CD4-positive, alpha-beta T cell treated with Interleukin-15 for 4 hours (primary cell): ENCODE measurements at places on chromosomes 3 and 15.
A peak's percentile ranks its signal among the peaks of the same experiment; 100 is the strongest.

DNA sequence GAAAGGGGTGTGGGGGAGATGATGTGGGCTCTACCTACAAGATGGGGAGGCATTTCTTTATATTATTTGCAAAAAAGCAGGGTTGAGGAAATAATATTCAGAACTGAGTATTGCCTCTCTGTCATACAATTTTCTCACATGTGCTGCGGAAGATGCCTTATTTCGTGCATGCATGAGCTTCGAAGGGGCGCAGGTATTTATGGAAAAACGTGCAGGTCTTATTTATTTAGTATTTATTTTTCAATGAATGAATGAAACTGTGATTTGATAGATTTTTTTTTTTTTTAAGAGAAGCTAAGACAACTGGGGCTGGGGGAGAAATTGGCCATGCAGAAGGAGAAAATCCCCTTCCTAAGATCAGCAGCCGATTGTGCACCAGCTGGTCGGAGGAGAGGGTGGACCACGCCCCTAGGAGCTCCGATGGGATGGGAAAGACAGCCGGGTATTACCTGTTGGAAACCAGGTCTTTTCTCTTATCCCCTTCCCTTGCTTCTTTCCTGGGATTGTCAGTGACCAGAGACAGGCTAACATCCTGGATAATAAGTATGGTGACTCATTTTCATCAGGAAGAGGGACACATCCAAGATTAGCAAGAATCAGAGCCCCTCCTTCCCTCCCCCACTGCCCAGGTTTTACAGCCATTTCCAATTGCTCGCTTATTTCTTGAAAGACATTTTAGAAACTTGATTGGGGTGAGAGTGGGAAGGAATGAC, 875 bp downstream of the GAP43 start:
- DNase-seq, result no peak

GRCh38 chr15:25325187-25325586, 113.6 kb downstream of the UBE3A start:
- DNase-seq, result no peak

DNA sequence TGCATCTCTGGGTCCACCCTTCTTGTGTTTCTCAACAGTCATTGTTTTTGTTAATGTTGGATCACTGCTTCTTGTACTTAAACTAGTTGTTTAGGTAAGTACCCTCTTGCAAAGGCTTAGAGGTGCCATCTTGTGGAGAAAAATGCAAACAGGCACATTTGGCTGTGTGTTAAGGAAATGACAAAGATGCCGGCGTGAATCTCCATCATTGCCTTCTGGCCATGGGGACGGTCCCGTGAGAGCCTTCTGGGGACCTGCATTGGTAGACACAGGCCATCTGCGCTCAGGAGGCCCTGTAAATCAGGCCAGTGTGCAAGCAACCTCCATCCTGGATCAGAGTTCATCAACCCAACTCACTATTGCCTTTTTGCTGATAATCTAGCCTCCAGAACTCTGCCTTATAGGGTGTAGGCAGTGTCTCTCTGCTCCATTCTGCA, 158.6 kb upstream of the NR2E3 start:
- no peak for DNase-seq

DNA sequence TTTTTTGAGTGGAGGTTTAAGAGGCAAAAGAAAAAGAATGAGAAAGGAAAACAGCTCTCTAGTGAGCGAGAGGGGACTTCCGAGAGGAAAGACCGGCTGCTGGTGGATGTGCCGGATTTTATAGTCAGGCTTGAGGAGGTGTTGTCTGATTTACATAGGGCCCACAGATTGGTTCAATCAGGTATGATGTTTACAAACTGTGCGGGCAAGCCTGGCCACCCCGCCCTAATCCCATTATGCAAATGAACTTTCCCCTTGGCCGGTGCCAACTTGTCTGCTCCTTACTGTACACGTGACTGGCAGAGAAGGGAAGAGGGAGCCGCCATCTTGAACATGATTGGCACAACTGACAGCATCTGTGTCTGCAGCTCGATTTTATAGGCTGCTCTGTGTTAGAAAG, 44.7 kb downstream of the FAM43A start:
- DNase-seq, result no peak

DNA sequence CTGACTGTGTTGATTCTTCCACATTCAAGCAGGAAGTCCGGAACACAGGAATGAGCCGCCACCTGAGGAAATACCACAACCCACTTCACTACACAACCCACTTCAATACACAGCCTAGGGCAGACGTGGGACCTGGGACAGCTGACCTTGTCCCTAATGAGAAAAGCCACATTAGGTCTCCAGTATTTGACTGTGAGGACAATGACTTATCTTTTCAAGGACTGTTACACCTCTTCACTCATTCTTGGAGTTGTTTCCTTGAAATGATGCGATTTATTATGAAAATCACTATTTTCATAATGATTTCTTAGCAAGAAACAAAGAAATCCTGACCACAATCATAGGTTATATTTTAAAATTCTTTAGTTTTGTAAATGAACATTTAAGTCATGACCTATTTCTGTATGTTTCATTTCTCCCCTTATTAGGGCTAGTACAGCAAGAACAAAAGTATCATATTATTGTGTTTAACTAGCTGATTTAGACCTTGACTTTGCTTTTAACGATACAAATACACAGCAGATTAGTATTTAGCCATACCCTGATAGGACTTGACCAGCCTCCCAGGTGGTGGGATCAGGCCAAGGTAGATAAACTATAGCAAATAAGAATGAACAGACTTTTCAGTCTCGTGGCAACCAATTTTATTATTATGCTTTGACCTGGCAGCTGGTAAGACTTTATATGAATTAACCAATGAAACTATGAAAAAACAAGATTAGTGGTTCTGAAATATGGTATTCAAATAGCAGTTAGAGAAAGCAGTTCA, 6.0 kb downstream of the RAB27A start:
- no peak for DNase-seq

DNA sequence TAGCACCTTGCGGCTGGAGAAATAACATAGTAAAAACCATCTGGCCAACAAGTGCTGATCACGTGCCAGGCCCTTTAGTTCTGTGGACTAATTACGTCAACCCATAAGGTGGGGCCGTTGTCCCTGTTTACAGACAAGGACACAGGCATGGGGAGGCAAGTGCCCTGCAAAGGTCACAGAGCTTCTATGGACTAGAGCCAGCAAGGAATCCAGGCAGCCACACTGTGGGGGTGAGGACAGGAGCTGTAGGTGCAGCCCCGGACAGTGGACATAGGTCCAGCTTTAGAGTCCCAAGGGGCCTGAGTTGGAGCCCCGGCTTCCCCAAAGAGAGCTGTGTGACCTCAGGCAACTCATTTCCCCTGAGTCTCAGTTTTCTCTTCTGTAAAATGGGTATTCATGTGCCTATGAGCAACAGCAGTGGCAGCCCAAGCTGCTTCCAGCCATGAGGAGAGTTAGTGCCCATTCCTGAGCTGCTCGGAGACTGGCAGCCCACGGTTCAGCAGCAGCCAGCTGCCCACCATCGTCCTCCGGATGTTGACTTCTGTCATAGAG, 13.9 kb downstream of the CHST13 start:
- DNase-seq, result no peak

- no peak for DNase-seq
Measured at GRCh38 chr3:117400303-117400702, 690.7 kb downstream of the TUSC7 start.

- no peak for DNase-seq
Measured at GRCh38 chr3:156547637-156548036, 7.3 kb downstream of the SSR3 start.

GRCh38 chr3:123129532-123129931, 62.7 kb downstream of the PDIA5 start:
- no peak for DNase-seq

DNA sequence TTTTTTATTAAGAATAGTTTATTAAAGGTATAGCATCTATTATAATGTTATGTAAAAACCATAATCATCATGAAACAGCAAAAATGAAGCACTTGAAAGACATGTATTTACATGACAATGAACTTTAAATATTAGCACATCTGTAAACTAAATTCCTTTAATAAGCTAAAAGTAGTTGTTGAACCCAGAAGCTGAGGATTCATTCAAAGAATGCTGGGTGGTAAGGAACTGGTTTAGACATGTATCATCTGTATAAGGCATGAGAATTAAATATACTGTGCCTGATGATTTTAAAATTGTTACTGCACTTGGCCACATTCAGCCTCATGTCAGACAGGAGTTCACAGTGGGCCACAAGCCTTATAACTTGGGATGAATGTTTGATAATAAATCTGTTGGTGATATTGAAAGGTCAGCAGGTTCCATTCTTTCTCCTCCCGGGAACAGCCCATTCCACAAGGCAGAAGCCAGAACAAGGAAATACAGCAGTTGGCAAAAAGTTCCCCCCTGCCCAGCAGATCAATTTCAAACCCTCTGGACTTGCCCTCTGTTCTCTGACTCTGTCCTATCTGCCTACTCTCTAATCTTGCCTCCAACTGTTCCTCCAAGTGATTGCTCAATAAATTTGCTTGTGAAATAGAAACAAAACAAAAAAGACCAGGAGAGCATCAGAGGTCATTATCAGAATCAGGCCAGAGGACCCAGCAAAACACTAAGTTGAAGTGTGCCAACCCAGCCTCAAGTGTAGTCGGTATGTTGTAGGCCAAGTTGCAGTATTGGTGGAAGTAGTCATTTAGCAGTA, 49.8 kb upstream of the TEX264 start:
- DNase-seq, result no peak

DNA sequence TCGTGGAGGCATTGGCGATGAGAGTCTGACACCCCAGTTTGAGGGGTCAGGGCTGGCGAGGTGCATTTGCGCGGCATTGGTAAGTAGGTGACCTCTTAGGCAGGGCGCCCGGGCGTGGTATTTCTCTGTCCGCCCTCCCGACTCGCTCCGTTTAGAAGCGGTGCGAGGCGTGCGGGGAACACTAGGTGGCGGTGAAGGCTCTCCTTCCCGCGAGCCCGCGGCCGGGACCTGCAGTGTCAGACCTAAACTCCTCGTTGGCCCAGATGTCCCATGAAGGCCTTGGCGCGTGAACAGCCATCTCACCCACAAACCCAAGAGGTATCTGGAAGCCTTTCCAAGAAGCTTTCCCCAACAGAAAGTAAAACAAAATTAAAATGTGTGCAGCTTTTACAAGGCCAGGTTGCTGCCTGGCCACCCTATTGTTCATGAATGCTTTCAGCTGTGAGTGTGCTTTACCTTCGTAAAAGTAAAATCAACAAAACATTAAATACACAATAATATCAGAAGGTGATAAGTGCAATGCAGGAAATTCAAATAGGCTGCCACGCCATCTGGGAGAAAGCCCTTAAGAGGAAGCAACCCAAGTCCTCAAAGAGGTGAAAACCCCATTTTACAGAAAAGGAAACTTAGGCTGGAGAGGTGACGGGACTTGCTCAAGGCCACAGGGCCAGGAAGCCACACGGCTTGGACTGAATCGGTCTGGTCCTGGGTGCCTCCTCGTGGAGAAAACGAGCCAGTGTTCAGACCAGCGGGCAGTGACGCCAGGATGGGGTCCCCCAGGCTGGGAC, 120.3 kb downstream of the ETFA start:
- peak; percentile 55 for DNase-seq

DNA sequence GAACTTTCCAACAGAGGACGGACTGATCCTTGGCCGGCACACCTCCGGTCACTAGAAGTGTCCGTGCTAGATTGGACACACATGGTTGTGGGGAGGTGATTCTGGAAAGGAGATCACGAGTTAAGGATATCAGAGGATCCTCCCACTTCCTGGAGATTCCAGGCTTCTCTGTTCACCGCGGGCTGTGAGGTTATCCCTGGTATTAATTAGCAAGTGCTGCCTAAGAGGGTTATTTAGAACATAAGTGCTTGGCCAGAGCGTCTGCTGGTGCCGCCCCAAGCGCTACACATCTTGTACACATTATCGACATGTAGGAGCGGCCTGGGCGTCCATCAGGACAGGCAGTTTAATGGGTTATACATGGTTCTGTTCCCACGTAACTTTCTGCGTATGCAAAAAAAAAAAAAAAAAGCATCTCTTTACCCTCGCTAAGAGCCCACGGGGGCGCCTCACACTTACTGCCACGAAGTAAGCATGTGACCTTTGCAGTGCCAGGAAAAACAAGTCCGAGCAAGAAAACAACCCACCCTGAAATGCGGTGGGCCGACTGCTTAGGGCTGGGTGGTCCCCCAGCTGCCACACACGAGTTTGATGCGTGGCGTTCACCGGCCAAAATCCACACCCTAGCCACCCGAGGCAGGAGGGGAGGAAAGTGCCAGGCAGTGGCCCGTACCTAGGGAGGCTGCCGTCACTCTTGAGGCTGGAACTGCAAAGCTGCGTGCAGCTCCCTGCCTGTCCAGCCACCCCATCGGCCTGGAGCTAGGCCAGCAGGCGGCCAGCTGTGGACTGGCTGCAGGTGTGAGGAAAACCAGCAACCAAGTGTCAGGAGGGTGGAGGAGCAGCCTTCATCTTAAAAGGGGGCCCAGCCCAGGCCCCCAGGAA, 78.0 kb downstream of the CPN2 start:
- DNase-seq, result no peak

GRCh38 chr3:126081618-126082361, 2.1 kb downstream of the SLC41A3 start:
- peak; percentile 6 for DNase-seq

GRCh38 chr15:80152180-80152895, 461 bp upstream of the FAH start:
- peak; percentile 93 for DNase-seq

- no peak for DNase-seq
Measured at GRCh38 chr3:46325645-46326300, 28.1 kb upstream of the CCR2 start.

- no peak for DNase-seq
Measured at GRCh38 chr3:196656213-196656612, 16.7 kb downstream of the NRROS start.

GRCh38 chr15:59862191-59863155, 141.6 kb upstream of the FOXB1 start:
- DNase-seq, result no peak

DNA sequence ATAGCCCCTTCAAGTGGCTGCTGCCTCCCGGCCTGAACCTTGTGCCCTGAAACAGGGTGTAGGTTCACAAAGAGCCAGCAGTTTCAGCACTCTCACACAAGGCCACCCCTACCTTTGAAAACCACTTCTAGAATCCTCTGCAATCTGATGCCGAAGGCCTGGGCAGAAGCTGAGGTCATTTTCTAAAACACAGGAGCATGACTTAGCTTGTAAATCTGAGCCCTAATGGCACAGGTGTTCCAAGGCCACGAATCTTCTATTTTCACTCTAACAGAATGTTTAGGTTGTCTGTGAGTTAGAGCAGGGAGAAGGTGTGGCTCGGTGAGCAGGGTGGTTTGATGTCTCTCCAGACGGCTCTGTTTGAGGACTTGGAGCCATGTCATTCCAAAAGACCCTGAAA, 62.3 kb downstream of the SYNM start:
- no peak for DNase-seq
